Stimulated activated CD4-positive, alpha-beta T cell treated with anti-CD3 and anti-CD28 coated beads, TNF-alpha, amount 100 ng/mL, for 1 hour (primary cell): ENCODE measurements at places on chromosomes 16 and 17.

DNA sequence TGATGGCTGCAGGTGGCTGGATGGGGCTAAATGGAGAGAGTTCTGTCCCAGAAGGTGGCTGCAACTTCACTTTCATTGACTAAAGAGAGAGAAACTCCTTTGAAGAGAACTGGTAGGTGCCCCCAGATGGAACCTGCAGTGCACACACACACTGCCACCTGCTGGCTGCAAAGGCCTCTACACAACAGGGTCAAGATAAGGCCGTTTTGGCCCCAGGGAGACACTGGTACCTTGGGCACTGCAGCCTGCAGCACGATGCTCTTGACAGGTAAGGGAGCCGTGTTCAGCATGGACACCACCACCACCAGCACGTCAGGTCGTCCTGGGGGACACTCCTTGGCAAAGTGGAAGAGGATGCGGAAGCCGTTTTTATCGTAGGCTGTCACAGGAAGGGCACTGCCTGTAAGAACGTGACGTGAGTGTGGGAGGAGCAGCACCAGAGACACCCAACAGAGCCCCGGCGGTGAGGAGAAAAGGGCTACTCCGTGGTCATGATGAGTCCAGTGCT is 22.7 kb downstream of the GGA3 start:
- DNase-seq: peak; percentile 44

DNA sequence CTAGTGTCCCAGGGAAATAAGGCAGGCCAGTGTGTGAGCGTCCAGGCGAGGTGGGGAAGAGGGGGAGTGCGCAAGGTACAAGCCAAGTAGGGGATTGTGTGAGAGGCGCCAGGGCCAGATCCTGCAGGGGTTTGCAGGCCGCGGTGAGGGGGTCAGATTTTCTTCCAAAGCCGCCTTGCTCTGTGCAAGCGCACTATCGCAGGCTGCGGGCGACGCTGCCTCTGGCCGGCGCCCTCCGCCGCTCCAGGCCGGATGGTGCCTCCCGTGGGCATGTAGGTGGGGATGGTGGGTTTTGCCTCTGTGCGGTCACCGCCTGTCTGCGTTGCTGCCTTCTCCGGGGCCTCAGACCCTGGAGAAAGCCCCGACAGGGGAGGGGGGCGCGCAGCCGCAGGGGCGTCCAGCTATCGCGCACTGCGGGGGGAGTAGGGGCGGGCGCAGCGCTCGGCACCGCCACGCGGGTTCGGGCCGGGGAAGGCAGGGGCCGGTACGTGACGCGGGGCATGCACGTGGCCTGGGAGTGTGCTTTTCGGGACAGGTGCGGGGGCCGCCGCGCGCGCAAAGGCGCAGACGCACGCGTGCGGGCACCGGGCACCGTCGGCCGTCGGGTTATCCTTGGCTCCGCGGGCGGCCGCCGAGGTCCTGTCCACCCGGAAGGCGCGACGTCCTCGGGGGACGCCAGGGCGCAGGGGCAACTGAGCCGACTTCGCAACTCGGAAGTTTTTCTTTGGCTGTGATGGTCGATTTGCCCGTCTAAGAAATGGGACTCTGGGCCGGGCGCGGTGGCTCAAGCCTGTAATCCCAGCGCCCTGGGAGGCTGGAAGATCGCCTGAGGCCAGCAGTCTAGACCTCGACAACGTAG is 1.1 kb upstream of the HAPSTR1 start:
- peak; percentile 32 for DNase-seq

GRCh38 chr17:37476431-37477120 is 13.1 kb upstream of the DUSP14 start:
- no peak for DNase-seq

- no peak for DNase-seq
These were observed 27.4 kb downstream of the STH start for GRCh38 chr17:46026166-46027047.

DNA sequence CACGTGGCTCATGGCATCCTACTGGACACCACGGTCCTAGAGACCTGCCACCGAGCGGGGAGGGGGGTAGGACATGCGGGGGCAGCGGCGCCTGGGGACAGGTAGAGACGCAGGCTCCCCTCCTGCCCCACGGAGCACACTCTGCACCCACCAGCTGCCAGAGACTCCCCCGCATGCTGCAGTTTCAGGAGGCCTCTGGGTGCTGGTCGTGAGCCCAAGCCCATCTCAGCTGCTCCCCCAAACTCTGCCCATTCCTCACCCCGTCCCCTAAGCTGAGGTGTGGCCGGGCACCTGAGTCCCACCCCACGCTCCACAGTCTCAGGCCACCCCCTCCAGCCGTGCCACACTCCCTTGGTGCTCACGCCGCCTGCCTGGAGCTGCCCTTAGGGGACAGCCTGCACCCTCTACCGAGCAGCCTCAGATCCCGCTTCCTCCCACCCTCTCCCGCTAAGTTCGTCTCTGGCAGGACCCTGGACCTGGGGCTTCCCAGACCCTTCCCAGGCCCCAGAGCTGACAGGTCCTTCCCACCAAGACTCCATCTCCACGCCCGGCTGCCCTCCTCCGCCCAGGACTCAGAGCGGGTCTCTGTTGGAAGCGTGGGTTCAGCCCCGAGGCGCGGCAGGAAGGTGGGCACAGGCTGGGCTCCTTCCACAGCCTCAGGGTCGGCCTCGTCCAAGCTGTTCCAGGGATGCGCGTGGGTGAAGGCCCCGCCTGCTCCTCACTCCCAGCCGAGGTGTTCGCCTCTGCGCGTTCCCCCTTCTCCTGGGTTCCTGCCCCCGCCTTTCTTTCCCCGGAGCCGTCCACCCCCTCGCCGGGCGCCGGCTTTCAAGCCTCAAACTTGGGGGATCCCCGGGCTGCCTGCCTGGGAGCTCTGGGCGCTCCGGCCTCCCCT is 1.3 kb downstream of the RAB40B start:
- DNase-seq: no peak

DNA sequence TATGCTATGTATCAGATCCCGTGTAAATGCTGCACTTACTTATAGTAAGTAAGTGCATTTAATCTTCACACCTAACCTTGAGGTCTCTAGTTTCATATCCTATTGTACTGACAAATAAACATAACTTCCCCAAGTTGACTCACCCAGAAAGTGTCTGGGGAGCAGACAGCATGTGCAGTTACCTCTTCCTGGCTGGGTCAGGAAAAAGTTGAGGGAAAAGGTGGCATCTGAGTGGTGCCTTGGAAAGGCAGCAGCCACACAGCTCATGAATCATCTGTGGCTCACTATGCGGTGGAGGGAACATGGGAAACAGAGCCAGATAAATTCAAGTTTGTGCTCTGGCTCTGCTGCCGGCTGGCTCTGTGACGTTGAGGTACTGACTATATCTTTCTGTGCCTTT is 382.0 kb upstream of the DYNLRB2 start:
- no peak for DNase-seq

DNA sequence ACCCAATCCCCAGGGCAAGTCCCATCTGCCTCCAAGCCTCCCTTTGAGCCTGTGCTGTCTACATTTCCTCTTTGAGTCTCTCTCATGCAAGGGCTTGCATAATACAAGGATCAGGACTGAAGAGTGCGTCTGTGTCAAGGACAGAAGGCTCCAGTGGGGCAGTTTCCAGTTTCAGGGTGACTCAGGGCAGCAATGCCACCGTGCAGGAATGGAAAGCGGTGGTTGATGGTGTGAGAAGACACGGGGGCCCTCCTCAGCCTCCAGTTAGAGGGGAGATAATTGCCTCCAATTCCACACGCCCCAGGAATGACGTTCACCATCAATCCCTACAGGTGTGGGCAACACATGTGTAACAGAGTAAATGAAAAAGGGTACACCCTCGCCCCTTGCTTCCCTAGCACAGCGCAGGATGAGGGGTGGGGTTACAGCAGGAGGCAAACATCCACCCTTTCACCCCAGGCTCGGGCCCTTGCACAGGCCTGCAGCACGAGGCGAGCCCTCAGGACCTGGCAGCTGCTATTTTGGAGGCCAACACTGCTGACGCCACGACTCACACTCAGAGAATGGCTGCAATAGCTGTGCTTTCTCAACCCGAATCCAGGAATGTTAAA is 24.8 kb upstream of the SLC25A19 start:
- DNase-seq: no peak
